ENCODE measurements at places on chromosomes 4 and X.
A peak's percentile ranks its signal among the peaks of the same experiment; 100 is the strongest.

GRCh38 chr4:42385516-42385915, 11.8 kb upstream of the SHISA3 start:
- DNase-seq = no peak

DNA sequence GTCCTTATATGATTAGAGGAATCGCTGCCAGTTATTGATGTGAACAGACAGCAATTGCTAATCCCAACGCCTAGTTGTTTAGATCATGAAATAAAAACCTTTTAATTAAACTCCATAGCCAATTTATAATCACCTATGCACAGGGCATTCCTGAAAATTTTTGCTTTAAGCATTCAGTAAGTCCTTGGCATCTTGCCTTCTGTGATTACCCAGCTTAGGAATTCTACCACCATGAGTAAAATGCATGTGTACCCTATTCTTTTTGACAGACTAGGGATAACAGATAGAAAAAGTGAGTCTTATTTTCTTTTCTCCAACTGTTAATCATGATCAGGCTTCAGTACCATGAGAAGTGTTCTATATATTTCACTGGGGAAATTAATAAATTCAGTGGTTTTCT, 995.3 kb upstream of the GRIA3 start:
- no peak for DNase-seq

DNA sequence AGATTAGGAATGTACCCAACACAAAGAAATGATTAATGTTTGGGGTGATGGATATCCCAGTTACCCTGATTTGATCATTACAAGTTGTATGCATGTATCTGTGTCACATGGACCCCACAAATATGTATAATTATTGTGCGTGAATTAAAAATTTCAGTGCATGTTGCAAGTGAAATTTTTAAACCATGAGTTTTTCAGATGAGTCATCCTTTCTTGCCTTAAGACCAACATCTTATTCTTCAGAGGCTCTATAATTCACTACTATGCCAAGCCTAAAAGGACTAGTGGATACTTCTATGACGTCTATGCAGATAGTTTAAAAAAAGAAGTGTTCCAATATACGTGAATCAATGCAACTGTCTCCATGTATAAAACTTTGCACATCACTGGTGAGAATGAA, 113.0 kb upstream of the SH3RF1 start:
- no peak for DNase-seq

- no peak for DNase-seq
Measured at GRCh38 chr4:184342167-184342856, 124.6 kb upstream of the ENPP6 start.

DNA sequence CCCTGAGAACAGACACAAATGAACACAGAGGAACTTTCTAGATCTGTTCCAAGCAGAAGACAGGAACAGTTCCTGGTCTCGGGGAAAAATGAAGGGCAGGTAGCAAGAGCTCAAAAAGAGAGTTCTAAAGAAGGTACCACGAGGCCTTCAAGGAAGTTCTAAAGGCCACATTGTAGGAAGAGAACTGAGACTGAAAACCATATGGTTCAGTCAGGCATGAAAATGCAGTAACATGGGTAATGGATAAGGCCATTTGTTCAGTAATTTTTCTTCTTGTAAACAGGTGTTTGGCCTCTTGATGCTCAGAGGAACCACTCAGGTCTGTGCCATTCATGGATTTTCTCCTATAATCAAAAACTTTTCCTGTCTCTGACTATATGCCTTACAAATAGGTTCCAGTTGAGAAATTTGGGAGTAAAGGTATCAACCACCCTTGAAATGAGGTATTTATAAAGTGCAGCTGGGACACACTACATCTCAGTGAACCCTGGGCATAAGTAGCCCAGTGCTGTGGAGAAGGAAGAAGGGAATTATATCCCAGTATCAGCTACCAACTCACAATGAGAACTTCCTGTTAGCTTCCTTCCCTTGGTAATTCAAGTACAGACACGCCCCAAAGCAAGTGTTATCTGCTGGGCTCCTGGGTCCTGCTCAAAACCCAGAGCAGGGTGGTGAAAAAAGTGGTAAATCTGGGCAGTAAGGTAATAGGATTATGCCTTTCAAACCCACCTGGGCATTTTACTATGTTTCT, 277.9 kb downstream of the KLHL13 start:
- DNase-seq = no peak

DNA sequence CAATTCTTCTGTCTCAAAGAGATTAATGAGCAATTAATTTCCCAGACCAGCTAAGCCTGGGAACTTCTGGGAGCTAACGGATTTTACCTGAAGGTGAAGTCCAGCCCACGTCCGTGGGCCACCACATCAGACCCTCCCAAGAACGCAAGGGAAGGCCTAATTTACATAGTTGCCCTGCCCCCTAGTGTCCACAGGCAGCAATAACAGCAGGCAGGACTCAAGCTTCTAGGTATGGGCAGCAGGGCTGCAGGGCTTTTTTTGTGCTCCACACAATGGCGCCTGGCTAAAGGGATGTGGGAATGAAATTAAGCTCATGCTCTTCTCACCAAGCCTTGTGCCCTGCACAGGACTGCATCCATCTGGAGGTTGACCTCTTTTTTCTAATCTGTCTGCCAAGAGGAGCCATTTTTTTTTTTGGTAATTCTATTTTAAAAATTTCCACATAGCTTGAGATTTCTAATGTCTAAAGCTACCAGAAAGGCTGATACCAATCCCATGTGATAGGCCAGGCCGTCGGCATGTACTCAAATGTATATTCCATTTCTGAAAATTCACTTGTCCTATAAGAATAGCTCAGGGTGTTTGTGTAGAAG, 111.9 kb upstream of the TMEM164 start:
- peak; percentile 5 for DNase-seq

DNA sequence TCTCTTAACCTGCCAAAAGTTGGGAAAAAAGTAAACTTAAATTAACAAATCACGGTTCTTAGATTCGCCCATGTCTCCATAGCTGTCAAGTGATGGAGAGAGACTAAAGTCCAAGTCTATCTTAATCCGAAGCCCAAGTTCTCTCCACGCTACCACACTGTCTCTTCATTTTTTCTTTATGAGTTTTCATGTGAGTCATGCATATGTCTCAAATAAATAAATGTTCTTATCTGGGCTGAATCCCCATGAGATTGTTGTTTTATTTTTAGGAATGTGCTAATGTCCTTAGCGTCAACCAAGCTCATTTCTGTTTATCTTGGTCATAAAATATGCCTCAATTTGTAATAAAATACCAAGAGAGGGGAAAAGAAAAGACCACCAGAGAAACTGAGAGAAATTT, 169.3 kb downstream of the RCHY1 start:
- DNase-seq = no peak

DNA sequence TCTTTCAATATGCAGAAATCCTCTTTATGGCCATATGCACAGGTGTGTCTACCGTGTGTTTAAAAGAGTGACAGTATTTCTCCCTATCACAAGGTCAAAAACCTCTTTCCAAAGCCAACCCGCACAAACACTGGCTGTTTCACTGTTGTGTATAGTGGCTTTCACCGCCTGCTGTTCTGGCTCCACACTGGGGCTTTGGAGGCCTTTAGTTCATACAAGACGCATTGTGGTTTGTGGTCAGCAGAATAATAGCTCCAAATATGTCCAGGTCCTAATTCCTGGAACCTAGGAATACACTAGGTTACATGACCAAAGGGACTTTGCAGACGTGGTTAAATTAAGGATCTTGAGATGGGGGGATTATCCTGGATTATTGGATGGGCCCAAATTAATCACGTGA, 40.7 kb upstream of the FAM9A start:
- DNase-seq = no peak

DNA sequence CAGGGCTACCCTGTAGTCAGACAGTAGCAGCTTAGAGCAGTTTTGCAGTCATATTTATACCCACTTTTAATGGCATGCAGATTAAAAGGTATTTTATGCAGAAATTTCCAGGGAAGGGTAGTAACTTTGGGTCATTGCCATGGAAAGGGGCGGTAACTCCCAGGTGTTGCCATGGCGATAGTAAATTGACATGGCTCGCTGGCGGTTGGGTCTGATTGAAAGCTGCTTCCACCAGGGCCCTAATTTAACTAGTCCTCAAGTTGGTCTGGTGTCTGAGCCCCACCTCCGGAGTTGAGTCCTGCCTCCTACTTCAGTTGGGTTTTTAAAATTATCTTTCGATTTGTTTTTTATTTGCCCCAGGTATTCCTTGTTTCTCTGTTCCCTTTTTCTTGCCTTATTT, 70.1 kb downstream of the NAA11 start:
- DNase-seq = no peak

DNA sequence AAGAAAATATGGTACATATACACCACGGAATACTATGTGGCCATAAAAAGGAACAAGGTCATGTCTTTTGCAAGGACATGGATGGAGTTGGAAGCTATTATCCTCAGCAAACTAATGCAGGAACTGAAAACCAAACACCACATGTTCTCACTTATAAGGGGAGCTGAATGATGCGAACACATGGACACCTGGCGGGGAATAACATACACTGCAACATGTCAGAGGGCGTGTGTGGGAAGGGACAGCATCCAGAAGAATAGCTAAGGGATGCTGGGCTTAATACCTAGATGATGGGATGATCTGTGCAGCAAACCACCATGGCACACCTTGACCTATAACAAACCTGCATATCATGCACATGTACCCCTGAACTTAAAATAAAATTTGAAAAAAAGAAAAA, 19.5 kb upstream of the CNKSR2 start:
- no peak for DNase-seq

- no peak for DNase-seq
Measured at GRCh38 chr4:31620476-31620875, 900.3 kb downstream of the PCDH7 start.
